Umbilical cord (tissue), 2 donors: ENCODE measurements at places on chromosomes 1 and 21. TPM values are rescaled to one million over a fixed set of nuclear protein-coding genes. Genes with fewer than 3 reads are reported as not detected.

DNA sequence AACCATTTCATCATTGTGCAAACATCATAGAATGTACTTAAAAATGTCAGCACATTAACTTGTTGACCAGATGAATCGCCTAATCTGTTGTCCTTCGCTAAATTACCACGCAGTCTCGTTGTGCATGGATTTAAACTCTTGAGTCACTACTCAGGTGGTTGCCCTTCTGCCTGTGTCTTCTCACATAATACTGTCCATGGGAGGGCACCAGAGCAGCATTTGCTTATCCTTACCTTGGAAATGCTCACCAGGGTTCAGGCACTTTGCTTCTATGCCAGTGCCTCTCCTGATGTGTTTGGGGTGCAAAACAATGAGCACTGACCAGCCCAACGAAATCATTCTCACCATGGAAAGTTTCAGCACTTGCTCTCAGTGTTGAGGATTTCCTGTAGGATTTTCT lies 559.9 kb downstream of the RWDD3 start:
- DNase-seq, result no peak

- peak; percentile 95 for DNase-seq
These were observed 253.1 kb upstream of the FGGY start for GRCh38 chr1:59043796-59044195.

- no peak for DNase-seq
These were observed 26.0 kb upstream of the ZRANB2 start for GRCh38 chr1:71106658-71107322.

DNA sequence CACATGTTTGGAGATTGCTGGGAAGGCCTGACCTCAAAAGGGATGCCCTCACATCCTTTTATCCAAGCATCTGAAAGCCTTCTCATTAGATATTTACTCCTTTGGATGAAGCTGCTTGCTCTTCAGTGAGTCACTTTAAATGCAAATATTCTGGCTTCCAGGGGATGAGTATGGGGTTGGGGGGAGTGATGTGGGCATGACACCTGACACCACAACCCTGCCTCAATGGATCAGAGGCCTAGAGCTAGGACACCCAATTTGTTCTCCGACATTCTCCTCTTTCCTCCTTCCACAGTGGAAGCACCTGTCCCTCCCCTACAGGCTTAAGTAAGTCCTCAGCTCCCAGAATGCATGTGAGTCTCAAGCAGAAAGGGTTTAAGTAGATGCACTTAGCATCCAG lies 238.3 kb downstream of the OMA1 start:
- DNase-seq, result no peak

DNA sequence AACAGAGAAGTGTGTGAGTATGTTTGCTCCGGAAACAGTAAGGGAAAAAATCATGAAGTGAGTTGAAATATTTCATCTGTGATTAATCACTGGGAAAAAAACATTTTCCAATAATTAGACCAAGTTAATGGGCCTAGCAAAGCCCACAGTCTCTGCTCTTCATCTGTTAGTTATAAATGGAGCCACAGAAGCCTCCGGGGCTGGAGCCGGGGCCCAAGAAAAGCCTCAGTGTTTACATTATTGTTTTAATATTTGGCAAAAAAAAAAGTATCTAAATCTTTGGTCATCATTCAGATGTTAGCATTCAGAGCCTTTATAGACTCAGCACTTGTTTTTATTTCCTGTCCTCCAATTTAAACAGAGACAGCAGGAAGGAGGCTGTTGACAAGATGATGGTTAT lies 115.0 kb downstream of the UBE2U start:
- no peak for DNase-seq

GRCh38 chr1:183159960-183160359 lies 26.1 kb upstream of the LAMC2 start:
- peak; percentile 81 for DNase-seq

DNA sequence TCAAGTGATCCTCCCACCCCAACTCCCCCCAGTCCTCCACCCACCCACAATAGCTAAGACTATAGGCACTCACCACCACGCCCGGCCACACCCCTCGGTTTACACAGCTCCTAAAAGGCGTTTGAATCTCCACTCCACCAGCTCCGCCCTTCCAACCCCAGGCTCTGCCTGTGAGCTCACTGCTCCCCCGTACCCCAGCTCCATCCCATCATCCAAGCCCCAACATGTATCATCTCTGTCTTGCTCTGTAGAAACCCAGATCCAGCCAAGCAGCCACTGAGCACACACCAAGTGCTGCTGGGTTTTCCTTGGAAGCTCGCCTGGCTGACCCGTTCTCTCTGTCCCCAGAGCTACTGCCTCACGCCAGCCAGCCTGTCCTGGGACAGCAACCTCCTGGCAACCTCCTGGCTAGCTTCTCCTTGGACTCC lies 12.0 kb upstream of the S100A2 start:
- DNase-seq, result no peak

DNA sequence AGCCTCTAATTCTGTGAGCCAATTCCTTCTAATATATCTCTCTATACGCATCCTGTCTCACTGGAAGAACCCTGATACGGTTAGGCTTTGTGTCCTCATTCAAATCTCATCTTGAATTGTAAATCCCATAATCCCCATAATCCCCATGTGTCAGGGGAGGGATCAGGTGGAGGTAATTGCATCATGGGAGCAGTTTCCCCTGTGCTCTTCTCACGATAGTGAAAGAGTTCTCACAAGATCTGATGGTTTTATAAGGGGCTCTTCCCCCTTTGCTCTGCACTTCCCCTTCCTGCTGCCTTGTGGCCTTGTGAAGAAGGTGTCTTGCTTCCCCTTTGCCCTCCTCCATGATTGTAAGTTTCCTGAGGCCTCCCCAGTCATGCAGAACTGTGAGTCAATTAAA lies 116.1 kb downstream of the MRPS6 start:
- no peak for DNase-seq

- DNase-seq, result no peak
These were observed 475.8 kb upstream of the OLFM3 start for GRCh38 chr1:102472520-102472919.

GRCh38 chr1:244757091-244757939 lies 78.1 kb upstream of the COX20 start:
- DNase-seq, result no peak

- DNase-seq, result no peak
These were observed 668.8 kb downstream of the KIF26B start for GRCh38 chr1:245823408-245824147.

GRCh38 chr1:5513846-5514526 lies 478.2 kb downstream of the NPHP4 start:
- DNase-seq, result no peak

DNA sequence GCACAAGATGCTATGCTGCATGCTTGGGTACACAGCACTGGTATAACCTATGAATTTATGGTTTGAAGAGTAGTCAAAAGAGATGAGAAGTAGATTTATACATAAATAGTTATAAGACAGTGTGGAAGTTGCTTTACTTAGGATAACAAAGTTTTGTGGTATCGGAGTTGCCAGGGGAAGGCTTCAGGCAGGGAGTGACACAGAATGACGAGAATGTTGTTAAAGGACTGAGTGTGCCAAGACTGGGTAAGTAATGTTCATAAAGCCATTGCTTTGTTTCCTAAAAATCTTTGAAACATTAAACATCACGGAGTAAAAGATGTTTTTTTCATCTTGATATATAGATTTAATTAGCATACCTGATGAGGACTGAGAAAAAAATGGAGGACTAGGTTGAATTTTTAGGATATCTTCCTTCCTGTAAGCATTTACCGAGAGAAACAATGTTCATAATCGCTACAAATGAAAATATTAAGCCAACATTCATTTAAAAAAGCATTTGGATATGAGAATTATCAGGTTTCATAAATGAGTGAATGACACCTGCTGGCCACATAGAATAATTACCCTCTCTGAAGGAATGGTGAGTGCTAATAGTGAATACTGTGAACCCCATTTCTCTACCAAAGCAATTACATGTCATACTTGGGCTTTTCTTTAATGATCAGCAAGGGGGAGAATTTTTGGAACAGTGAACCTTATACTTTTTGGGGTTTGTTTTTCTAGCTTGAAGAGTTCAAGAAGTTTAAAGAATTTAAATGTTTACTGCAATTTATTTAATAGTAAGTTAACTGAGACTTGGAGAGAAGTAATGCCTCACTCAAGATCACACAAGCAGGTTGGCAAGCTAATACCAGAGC lies 28.4 kb downstream of the EXTL2 start:
- DNase-seq, result peak; percentile 47

DNA sequence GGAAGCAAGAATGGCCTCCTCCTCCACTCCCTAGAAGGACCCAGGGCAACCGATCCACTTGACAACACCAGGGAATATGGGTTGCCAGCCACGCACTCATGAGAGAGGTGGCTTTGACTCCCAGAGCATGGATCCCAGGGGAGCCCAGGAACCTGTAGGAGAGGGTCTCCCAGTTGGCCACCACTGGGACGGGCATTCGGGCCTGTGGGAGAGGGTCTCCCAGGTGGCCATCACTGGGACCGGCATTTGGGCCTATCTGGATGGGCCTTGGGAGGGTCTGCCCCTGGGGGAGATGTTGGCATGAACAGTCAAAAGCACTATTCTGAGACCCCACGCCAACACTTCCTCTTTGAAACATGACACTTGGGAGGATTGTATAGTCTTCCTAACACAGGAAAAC lies 565 bp downstream of the TFF1 start:
- no peak for DNase-seq

- DNase-seq, result no peak
These were observed 72.6 kb downstream of the TTC3 start for GRCh38 chr21:37145635-37146111.

DNA sequence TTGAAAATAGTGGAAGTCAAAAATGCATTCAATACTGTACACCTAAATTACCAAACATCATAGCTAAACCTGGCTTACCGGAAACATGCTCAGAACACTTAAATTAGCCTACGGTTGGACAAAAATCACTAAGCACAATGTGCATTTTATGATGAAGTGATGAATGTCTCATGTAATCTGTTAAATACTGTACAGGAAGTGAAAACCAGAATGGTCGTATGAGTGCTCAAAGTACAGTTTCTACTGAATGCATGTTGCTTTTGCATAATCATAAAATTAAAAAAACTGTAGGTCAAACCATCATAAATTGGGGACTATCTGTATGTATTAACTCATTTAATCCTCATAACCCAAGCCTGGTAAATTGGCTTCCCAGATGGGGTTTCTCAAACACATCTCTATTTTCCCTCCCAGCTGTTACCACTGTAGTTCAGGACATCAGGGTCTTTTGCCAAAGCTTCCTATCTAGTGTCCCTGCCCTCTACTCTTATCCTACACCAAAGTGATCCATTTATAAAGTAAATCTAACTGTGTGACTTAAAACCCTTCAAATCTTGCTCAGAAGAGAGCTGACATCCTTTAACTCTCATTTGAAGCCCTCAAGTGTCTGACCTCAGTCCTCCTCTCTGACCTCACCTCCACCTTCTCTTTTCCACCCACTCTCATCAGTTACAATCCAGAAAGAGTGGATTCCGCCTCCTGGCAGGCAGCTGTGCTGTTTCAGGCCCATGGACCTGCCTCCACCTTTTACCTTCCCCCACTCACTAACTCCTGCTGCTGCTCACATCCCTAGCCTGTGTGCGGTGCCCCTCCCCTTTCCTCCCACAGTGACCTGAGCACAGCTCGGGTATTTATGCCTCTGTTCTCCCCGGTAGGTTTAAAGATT lies 356.4 kb upstream of the ST6GALNAC5 start:
- no peak for DNase-seq

DNA sequence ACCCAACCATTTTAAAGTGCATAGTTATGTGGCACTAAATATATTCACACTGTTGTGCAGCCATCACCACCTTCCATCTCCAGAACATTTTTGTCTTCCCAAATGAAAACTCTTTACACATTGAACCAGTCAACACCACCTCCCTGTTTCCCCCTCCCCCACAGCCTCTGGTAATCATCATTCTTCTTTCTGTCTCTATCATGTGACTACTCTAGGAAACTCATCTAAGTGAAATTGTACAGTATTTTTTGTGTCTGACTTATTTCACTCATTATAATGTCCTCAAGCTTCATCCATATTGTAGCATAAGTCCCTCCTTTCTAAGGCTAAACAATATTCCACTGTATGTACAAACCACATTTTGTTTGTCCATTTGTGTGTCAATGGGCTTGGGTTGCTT lies 128.0 kb downstream of the RUNX1 start:
- no peak for DNase-seq

DNA sequence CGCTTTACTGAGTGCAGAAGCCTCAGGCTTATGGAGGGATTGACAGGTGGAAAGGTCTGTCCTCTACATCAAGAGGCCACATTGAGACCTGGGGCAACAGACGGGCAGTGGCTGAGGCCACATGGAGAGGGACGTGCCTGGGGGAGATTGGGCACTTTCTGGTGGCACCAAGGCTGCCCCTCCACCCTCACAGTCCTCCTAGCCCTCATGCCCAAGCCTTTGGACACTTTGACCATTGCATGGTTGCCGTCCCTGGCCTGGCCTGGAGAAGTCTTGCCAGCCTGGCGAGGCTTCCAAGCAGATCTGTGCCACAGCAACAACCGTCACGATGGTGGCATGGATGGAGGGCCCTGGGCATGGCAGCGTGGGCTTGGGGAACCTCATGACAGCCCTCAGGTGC lies 192.1 kb upstream of the VAMP3 start:
- no peak for DNase-seq

- DNase-seq, result no peak
These were observed 15.0 kb downstream of the ZNF496 start for GRCh38 chr1:247316590-247317197.

DNA sequence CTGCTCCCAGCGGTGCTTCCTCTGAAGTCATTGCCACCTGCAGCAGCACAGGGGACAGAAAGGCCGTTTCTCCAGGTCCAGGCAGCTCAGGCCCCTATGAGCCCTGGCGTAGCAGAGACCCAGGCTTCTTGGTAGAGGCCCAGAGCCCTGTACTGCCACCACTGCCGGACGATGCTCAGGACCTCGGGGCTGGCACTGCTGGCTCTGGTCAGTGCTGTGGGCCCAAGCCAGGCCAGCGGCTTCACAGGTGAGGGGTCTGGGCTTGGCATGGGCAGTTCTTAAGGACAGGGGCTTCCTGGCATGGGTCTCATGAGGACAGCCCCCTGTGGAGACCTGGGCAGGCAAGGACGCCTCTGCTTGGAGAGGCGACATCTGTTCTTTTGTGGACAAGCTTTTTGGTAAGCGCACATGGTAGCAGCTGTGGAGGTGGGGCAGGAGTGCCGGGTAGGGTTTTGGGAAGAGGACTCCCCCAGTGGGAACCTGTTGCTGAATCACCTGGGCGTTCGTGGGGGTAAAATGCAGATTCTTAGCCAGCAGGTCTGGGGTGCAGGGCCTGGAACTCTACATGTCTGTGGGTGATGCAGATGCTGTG lies at the start of gene UMODL1:
UMODL1 (plus strand) TSS at position 172 of the 592 bp plus-strand sequence; CDS start at position 172, 0 bp downstream.
- DNase-seq, result no peak

DNA sequence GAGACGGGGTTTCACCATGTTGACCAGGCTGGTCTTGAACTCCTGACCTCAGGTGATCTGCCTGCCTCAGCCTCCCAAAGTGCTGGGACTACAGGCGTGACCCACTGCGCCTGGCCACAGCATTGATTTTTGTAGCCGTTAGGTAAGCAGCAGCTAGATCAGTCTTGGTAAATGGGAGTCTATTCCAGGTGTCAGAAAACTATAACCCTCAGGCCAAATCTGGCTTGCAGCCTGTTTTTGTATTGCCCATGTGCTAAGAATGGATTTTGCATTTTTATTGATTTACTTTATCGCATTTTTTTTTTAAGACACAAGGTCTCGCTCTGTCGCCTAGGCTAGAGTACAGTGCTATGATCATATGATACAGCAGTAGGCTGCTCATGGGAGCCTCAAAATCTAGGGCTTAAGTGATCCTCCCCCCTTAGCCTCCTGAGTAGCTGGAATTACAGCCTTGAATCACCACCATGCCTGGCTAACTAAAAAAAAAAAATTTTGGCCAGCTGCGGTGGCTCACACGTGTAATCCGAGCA lies 16.6 kb upstream of the SRSF10 start:
- no peak for DNase-seq

The RPTN gene
- 1.7 TPM for total RNA-seq

The MX2 gene
- 14.2 TPM for total RNA-seq

The RNASEL gene
- total RNA-seq, result 19.5 TPM

The S100A1 gene
- 0.24 TPM for total RNA-seq

The SYCP1 gene
- 2.4 TPM for total RNA-seq

The CLCA1 gene
- 0.72 TPM for total RNA-seq
